ENCODE measurements at places on chromosomes 12 and 14.

GRCh38 chr14:84403585-84403984, 1126.4 kb upstream of the FLRT2 start:
- DNase-seq = no peak

- DNase-seq = no peak
These were observed 22.6 kb downstream of the KCNA5 start for GRCh38 chr12:5066251-5066650.

DNA sequence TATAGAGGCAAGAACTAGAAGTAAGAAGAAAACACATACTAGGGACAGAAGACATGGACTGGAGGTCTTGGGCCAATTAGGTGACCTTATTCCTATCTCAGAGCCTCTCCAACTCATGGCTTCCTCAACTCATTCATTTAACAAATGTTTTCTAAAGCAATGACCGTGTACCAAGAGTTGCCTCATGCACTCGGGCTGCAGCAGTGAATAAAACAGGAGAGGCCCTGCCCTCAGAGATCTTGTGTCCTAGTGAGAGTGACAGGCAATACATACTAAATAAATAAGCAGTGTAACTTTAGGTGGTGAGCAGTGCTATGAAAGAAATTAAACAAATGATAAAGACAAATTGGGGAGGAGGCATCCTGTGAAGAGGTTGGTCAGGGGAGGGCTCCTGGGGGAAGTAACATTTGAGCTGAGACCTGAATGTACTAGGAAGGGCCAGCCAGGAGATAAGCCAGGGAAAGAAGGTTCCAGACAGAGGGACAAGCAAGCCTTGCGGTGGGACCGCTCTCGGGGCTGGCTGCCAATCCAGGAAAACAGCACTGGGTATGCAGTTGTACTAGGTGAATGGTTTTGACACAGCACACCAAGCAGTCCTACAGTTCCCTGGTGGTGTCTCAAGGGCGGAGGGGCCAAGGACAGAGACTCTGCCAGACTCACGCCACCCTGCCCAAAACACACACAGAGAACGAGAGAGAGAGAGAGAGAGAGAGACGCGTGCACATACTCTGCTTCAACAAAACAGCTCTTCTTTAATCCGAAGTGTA, 1.3 kb downstream of the NINJ2 start:
- no peak for DNase-seq

GRCh38 chr12:117441751-117442150, 80.3 kb upstream of the NOS1 start:
- peak; percentile 52 for DNase-seq

DNA sequence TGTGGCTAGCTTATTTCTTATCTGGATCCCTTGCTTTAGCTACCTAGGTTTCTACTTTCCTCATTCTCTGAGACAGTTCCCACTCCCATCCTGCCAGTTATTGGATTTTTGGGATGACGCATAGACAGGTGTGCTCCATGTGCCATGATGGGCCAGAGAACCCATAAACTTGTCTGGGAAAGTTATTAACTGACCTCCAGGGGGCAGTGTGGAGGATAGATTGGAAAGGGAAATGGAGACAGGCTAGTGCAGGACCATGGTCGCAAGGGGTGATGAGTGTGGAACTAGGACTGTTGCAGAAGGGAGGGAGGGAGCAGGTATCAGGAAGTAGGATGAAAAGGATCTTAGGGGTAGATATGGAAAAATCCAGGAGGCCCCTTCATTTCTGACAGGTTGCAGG, 80.3 kb downstream of the ESRRB start:
- DNase-seq = no peak

DNA sequence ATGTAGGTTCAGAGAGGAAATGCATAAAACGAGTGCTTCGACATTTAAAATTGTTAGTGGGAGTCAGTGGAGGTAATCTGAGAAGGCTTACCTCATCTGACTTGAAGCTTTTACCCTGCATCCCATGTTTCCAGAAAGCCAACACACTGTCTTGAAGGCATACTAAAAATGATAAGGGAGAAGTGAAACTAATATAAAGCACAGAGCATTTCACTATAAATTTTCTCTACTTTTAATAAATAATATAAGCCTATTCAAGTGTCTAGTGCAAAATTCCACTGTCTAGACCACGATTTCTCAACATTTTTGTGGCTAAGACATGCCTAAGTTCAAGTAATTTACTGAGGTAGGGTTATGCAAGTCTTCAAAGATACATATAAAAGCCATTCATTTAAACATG, 29.1 kb upstream of the CDKL1 start:
- no peak for DNase-seq

DNA sequence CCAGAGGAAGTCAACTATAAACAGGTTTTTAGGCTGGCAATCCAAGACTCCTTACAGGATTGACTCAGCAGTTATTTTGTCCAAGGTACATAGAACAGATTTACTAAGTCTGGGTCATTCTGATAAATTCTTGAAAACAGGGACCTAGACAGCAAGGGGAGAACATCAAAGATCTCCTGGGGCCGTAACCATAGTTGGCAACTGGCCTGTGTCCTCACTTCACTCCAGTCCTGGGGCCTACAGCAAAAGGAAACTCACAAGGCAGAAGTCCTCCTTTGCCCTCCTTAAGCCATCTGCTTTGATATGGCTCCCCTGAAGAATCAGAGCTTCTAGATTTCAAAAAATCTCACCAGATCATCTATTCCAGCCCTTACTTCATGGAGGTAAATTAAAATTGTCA, 207.2 kb upstream of the IGF1 start:
- no peak for DNase-seq

- DNase-seq = no peak
These were observed 309.2 kb downstream of the SLC16A7 start for GRCh38 chr12:59904874-59905521.

DNA sequence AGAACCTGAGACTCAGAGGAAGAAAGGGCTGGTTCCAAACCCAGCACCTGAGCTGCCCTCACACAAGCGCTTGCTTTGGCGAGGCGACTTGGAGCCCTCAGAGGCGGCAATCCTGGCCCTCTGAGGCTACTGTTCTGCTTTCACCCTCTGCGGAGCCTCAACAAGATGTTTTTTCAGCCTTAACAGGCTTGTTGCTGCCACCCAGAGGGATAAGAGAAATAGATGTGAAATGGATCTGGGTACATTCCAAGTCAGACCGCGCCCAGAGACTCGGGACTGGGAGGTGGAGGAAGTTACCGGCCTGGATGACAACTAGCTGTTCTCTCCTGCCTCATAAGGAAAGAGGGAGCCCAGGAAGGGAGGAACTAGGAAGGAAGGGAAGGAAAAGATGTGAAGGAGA, 89.6 kb downstream of the TTC7B start:
- no peak for DNase-seq

DNA sequence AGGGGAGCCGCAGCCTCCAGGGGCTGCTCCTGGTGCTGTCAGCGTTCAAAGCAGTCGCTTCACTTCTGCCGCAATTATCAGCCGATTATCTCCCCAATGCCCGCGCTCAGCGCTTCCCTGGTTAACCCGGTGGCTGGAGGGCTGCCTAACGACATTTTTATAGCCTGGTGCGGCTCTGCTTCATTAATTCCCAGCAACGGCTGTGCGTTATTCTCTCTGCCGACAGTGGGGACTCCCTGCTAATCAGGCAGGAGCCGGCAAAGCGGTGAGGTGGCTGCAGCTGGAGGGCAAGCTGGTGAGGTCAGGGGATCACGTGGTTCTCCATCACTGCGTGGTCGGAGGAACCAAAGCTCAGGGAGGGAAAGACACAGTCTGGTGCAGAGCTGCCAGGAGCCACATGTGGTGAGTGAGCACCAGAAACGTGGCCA, 62.9 kb downstream of the GLRX5 start:
- DNase-seq = no peak

DNA sequence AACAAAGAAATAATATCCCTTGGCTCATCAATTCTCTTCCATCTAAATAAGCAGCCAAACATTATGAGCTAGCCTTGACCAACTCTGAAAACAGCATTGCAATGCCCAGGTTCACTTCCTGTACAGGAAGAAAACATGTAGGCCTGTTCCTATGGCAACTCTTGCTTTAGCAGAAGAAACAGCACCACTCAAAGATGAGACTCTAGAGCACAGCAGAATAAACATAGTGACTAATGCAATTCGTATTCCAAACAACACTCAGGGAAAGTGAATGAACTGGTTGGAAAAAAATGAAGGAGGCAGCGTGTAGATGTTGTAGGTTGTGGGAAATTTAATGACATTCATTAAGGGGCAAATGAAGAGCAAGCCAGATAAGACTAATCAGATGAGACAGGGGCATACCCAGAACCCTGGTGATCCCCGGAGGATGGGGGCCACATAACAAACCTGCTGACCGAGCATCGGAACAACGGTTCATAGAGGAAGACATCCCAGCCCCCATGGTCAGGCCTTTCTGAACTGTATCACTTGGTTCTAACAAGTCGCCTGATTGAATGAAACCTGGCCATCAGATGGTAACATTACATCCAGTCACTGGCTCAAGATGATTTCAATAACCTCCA, 9.0 kb downstream of the ARHGDIB start:
- DNase-seq = no peak

DNA sequence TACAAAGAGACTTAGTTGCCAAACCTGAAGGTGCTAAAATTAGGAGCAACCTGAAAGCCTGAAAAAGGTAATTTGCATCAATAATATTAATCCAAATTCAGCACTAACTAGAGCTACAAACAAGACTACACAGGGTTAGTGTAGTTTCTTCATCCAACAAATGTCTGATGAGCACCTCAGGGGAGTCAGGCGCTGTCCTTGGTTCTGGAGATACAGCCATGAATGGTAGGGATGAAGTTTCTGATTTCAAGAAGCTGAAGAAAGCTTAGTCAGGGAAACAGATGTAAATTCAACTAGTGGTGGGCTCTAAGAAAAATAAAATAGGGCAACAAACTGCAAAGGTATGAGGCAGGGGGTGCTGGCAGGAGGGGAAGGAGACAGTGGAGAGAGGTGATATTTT, 266.3 kb downstream of the GLT1D1 start:
- DNase-seq = no peak

GRCh38 chr14:51939755-51940301, 49.5 kb upstream of the RTRAF start:
- DNase-seq = no peak

DNA sequence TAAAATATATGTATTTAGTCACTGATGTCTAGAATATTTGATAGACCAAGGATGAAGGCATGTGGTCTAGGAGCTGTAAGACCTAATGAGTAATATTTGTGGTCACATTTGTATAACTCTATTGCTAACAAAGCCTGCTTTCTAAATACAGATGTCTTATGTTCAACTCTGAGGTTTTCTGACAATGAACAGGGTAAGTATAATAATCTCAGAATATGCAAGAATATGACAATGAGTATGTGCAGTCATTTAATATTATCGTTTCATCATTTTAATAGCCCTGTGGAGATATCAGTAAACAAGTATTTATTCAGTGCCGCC, 389.6 kb downstream of the LRIG3 start:
- no peak for DNase-seq

- no peak for DNase-seq
These were observed 46.4 kb downstream of the BCL11B start for GRCh38 chr14:99225436-99226203.

- DNase-seq = no peak
These were observed 75.7 kb downstream of the PITPNM2 start for GRCh38 chr12:123075087-123075645.

- no peak for DNase-seq
These were observed 199.0 kb upstream of the ATP2B1 start for GRCh38 chr12:89907659-89908058.

DNA sequence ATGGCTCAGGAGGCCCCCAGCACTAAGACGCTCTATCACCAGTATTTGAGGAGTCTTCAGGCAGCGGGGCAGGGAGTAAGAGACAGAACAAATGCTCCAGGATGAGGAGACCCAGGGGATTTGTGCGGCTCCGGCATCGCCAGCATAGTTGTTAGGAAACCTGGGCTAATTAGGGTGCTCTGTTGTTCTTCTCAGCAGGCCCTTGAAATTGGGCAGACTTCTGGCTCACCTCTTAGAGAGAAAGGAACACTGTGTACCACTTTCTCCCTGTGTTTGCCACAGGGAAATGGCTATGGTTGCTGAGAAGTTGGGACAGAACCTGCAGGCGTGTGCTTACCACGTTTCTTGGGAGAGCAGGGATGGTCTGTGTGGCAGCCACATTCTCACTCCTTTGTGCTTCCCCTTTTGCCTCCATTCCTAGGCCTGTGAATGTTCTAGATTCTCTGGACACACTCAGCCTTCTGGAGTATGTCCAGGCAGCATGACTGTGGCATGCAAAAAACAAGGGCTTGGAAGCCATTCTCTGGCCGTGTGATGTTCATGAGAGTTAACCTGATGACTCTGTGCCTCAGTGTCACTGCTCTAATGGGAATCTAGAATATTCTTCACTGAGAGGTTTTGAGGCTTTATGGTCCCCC, 109.0 kb downstream of the CHST11 start:
- no peak for DNase-seq

DNA sequence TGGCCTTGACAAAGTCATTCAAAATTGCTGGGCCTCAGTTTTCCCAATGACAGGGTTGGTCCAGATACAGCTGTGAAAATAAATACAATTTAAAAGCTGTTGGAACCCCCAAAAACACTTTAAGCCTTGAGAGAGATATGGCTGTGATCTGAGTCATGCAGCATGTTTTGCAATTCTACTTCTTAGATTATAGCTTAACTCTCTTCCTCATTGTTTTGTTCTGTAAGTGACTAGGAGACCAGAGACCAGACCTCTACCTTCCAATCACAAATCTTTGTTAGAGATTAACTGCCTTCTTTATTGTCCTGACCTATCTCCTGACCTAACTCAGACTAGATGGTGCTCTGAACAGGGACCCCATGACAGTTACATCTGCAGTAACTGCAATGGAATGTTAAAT, 198.1 kb downstream of the STXBP6 start:
- no peak for DNase-seq

GRCh38 chr12:32870716-32871115, 25.9 kb downstream of the PKP2 start:
- no peak for DNase-seq

- no peak for DNase-seq
These were observed 40.3 kb upstream of the NUAK1 start for GRCh38 chr12:106179086-106179485.

- DNase-seq = no peak
These were observed 60.4 kb upstream of the SLC6A15 start for GRCh38 chr12:84973026-84973425.

DNA sequence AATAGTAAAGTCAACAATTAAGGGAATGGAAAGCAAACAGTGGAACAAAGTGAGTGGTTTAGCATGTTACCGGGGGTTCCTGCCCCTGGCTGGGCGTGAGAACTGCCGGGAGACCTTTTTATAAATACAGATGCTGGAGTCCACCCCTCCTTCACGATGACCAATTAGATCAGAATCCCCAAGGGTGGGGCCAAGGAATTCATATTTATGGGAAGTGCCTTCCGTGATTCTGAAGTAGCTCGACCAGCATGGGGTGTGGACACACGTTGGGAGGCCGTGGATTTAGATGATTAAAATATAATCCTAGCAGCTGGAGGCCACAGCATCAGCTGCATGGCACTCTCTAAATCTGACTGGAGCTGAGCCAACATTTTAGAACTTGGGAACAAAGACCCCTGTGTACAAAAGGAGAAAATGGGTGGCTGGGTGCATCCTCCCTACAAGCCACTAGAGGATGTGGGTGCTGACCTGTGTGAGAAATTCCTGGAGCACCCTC, 87.9 kb downstream of the SRRM4 start:
- no peak for DNase-seq
